ENCODE measurements at places on chromosomes 7 and 10.
A peak's percentile ranks its signal among the peaks of the same experiment; 100 is the strongest.

DNA sequence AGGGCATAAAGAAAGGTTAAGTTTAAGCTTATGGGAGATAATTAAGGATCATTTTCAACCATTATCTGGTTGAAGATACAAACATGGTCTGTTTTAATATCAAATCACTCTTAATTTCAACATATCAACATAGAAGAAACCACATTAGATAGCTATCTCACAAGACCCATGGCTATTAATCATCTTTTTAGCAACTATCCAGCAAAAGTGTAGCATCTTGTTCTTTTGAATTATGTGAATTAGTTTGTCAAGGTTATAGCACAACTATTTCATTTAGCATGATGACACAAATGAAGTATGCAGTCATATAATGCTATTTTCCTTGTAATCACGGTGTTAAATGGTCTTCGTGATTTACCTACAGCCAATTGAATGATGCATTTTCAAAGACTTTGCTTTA is 58.9 kb upstream of the PPP1R9A start:
- DNase-seq = no peak

GRCh38 chr10:49269523-49269922 is 29.4 kb upstream of the C10orf71 start:
- no peak for DNase-seq

GRCh38 chr7:27154901-27155815 is 1.3 kb downstream of the HOXA7 start:
- DNase-seq = no peak

GRCh38 chr10:13844651-13845050 is 257.9 kb downstream of the PRPF18 start:
- DNase-seq = no peak

DNA sequence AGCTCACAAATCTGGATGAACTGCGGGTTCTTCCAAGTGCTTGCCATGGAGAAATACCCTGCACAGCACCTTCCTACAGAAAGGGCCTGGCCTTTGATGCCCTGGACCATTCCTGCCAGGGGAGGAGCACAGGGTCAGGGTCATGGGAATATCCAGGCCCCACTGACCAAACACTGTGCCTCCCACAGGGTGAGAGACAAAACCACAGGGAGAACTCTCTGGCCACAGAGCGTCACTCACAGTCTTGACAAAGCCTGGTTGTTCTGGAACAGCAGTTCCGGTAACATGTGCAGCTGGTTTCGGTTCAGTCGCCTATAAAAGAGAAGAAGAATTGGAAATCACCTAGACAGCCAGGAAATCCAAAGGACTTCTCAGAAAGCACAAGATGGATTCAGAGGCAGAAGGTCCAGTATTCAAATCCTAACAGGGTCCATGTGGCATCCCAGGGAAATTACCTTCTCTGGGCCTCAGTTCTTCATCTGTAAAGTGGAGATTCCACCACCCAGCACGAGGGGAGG is 28.1 kb downstream of the SLIT1 start:
- DNase-seq = no peak

GRCh38 chr7:46811529-46811928 is 770.4 kb downstream of the TNS3 start:
- DNase-seq = no peak

DNA sequence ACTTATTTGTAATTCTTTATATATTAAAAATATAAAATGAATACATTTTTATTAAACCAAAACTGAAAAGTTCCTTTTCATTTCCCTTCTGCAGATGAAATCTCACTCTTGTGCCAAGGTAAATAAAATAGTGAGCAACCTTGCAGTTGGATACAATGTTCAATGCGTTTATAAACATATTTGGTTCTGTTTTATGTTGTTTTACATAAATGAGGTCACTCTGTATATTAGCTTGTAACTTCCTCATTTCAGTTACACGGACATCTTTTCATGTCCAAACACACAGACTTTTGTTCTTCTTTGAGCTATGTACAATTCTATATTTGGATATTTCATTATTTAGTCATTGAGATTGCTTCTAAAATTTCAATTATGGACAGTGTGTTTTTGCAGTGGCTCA is 107.7 kb downstream of the BBS9 start:
- DNase-seq = peak; percentile 57

- no peak for DNase-seq
These were observed 168.3 kb downstream of the VTI1A start for GRCh38 chr10:112615269-112615668.

DNA sequence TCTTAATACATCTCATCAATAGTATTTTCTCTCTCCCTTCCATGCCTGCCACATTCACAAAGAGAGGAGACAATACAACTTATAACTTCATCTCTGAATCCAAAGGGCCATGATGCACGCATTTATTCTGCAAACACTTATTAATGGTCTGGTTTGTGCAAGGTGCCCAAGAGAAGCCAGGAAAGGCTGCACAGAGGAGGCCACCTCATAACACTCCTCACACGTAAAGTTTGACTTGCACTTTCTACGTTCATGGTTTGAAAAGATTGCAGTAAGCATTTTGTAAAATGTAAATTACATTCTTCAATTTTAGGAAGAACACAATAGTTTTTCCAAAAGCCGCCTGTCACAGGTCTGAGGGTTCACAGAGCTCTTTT is 1.2 kb upstream of the PALS2 start:
- DNase-seq = no peak

GRCh38 chr10:116720241-116720643 is 22.1 kb downstream of the HSPA12A start:
- DNase-seq = no peak

DNA sequence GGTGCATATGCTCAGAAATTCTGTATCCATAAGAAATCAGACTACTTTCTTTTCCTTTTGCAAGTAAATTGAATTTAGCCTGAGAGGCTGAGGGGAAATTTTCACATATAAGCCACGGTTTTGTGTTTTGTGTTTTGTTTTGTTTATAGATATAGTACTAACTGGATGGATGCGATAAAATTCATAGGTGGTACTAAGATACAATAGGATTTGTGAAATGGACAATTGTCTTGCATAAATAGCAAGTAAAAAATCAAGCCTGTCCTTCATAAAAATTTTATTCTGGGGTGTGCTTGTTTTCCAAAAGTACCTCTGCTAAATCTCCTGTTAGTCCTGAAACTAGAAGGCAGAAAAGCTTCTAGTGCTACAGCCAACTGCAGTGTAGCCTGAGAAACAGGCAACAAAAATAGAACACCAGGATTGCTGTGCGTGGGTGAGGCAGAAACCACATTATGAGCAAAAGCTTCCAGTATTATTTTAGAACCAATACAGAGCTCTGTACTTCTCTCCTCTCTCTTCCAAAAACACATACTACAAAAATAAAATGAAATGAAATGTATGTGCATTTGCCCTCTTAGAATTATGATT is 634 bp upstream of the HDAC9 start:
- DNase-seq = no peak

GRCh38 chr7:138921277-138921676 is 59.9 kb downstream of the KIAA1549 start:
- no peak for DNase-seq

GRCh38 chr7:91347290-91347689 is 83.1 kb downstream of the FZD1 start:
- DNase-seq = no peak

DNA sequence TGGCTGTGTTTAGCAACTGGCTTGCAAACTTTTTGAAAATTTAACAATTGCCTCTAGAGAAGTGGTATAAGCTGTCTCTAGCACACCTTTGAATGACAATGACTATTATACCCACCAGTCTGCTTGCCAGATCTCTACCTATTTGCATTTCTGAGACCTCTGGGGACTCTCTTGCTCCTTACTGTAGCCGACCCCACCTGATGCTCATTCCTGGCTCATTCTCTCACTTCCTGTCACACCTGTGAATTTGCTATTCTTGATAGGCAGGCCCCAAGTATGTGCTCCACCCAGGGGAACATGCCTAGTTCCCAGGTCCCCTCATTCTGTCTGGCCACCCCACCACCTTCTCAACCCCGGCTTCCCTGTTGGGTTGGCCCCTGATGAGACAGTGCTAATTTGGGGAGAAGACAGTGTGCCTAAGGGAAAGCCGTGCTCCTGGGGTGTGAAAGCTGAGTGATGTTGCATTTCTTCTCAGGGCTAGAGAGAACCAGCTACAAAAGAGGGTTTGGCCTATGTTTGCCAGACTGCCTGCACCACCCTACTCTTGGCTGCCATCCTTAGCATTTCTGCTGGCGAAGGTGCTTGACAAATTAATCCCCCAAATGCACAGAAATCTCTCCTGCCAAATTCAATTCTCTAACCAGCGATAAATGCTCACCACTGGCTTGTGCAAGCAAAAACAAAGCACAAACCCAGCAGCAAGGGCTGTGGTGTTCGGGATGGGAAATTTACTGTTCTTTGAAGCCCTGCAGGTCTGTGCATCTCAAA is 138.2 kb downstream of the RPS24 start:
- no peak for DNase-seq

- no peak for DNase-seq
These were observed 9.5 kb upstream of the BLNK start for GRCh38 chr10:96280859-96281258.

All from NCI-H2029 (cell line).